ENCODE measurements at places on chromosomes 7 and 10. TPM values are rescaled to one million over a fixed set of nuclear protein-coding genes. Genes with fewer than 3 reads are reported as not detected.

DNA sequence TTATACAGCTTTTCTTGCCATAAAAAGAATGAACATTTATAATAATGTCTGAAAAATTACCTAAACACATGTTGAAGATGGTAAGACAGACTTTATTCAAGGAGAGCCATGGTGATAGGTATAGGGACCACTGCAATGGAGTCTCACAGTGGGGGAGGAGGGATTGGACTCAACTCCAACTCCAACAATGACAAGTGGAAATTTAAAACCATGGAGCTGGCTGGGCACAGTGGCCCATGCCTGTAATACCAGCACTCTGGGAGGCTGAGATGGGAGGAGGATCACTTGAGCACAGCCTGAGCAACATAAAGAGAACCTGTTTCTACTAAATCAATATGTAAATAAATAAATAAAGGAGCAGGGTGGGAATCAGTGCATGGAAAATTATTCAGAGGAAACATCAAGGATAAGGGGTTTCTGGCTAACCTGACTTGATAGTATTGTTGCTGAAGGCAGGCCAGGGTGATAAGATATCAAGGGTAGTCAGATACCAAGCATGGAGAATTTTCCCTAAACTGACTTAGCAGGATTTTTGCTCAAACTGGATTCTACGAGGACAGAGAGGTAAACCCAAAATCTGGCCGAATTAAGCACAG lies 19.5 kb upstream of the MICU1 start:
- H3K27ac ChIP-seq = no peak overlapping the region
- H3K4me1 ChIP-seq = peaks cover 2% of the 10 kb centered on the region
- H3K27me3 ChIP-seq = no peaks in the 10 kb centered on the region
- no peak for DNase-seq
- no peak overlapping the region for H3K4me3 ChIP-seq

Gene ABCB1
- total RNA-seq = 0.15 TPM

- H3K4me1 ChIP-seq = no peaks in the 10 kb centered on the region
- DNase-seq = no peak
- no peaks in the 10 kb centered on the region for H3K36me3 ChIP-seq
- no peaks in the 10 kb centered on the region for H3K27me3 ChIP-seq
- no peak overlapping the region for H3K4me3 ChIP-seq
- H3K27ac ChIP-seq = no peak overlapping the region
Observed at GRCh38 chr7:98569691-98570337, 47.3 kb upstream of the NPTX2 start.

GRCh38 chr7:27151931-27152815 lies at the start of gene HOXA3:
Gene HOXA3, minus strand, starts transcription at chr7:27152583. Its CDS starts 41,943 bp downstream, at chr7:27110640.
- H3K27ac ChIP-seq = no peak within 1 kb of the TSS
- no peaks in the 10 kb centered on the region for H3K4me1 ChIP-seq
- H3K36me3 ChIP-seq = no peaks in the 10 kb centered on the region
- peak within 1 kb of the TSS; percentile 66 for H3K4me3 ChIP-seq
- no peak for DNase-seq

- no peaks in the 10 kb centered on the region for H3K4me1 ChIP-seq
- H3K4me3 ChIP-seq = no peak overlapping the region
- DNase-seq = no peak
- H3K36me3 ChIP-seq = no peaks in the 10 kb centered on the region
Observed at GRCh38 chr7:96952974-96953391, 52.4 kb upstream of the DLX6 start.

DNA sequence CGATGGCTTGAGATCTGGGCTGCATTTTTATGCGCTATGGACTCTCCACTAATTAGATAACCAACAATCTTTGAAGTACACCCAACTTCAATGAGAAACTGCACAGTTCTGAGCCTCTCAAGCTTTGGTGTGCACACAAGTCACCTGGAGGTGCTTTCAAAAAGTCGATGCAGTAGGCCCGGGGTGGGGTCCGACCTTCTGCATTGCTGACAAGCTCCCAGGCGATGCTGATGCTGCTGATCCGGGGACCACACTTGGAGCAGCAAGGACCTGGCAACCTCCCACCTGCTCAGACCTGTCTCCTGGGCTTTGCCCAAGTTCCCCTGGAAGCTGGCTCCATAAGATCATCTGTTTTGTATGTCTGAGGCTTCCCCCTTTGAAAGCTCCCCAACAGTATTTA lies 10.7 kb downstream of the KIAA1549 start:
- no peak overlapping the region for H3K4me3 ChIP-seq
- H3K27ac ChIP-seq = no peak overlapping the region
- no peaks in the 10 kb centered on the region for H3K27me3 ChIP-seq
- no peak for DNase-seq
- peaks cover 4% of the 10 kb centered on the region for H3K36me3 ChIP-seq

Gene ATP6V1F
- total RNA-seq = 117 TPM

- no peaks in the 10 kb centered on the region for H3K36me3 ChIP-seq
- no peaks in the 10 kb centered on the region for H3K4me1 ChIP-seq
- no peak overlapping the region for H3K4me3 ChIP-seq
- H3K27ac ChIP-seq = no peak overlapping the region
- no peaks in the 10 kb centered on the region for H3K27me3 ChIP-seq
Observed at GRCh38 chr10:80870282-80870681, 332.6 kb downstream of the SH2D4B start.

GRCh38 chr10:12063483-12063818 lies 5.3 kb upstream of the DHTKD1 start:
- no peaks in the 10 kb centered on the region for H3K4me1 ChIP-seq
- no peak for DNase-seq
- no peaks in the 10 kb centered on the region for H3K36me3 ChIP-seq
- no peak overlapping the region for H3K27ac ChIP-seq
- no peak overlapping the region for H3K4me3 ChIP-seq
- H3K27me3 ChIP-seq = no peaks in the 10 kb centered on the region

GRCh38 chr10:6648894-6649720 lies 69.0 kb upstream of the PRKCQ start:
- no peaks in the 10 kb centered on the region for H3K27me3 ChIP-seq
- H3K4me1 ChIP-seq = peaks cover 5% of the 10 kb centered on the region
- no peak for DNase-seq
- no peaks in the 10 kb centered on the region for H3K36me3 ChIP-seq
- no peak overlapping the region for H3K27ac ChIP-seq

DNA sequence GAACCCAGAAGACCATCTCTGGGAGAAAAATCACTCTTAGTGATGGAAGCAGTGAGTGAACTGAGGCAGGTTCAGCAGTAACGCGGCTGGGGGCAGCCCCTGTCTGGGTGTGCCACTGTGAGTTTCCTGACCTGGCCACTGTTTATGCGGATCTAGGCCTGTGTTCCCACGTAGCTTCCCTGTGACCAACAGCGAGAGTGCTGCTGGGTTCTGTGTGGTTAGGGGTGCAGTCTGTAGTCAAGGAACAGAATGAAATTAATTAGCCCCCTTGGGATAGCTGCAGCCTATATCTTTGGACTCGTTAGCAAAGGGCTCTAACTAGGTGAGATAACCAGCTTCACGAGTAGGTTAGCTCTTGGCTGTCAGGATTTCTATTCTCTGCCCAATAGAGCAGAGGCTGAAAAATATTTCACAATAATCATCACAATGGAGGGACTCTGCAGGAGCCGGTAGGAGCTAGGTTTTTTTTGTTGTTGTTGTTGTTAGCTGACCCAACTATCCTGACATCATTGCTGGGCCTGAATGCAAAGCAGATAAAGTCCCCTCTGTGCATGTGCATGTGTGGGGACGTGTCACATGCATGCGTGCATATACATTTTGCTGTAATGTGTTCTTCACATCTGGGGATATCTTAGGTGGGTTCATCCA lies 164.9 kb downstream of the TMEM178B start:
- no peak overlapping the region for H3K4me3 ChIP-seq
- no peaks in the 10 kb centered on the region for H3K36me3 ChIP-seq
- no peak for DNase-seq
- no peak overlapping the region for H3K27ac ChIP-seq
- no peaks in the 10 kb centered on the region for H3K27me3 ChIP-seq
- peaks cover 4% of the 10 kb centered on the region for H3K4me1 ChIP-seq

DNA sequence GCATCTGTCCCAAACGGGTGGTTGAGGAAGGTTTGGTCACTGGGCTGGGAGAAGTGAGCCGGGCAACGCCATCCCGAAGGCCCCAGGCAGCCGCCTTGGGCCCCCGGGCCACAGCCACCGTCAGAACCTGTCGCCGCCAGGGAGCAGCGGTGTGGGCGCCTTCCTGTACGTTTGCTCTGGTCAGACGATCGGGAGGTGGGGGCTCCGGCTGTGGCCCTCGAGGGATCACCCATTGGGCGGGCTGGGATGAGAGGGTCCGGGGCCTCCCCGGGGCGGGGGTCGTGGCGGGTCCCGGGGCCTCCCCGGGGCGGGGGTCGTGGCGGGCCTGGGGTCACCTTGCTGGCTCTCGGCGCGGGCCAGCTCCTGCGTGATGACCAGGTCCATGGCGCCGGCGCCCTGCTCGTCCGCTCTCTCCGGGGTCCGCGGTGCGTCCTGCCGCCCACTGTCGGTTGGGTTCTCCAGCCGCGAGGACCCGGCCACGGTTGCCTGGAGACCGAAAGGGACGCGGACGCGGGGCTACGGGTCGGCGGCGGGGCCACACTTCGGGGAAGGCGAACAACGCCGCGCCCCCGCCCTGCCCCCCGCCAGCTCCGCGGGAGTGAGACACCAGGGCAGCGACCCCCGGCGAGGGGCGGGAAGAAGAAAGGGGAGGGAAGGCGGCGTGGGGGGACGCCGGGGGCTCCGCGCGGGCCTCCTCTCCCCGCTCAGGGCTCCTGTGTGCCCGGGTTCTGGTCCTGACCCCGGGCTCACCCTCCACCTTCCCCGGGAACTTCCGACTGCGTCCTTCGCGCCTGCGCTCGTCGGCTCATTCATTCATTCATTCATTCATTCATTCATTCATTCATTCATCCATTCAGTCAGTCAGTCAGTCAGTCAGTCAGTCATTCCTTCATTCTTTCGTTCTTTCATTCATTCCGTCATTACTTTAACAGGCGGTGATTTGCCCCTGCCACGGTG lies at the start of gene CFAP46:
Gene CFAP46 (minus strand): TSS at position 470 of the 957 bp plus-strand sequence. CDS start 86 bp downstream, at position 384.
- H3K27me3 ChIP-seq = no peaks in the 10 kb centered on the region
- no peak within 1 kb of the TSS for H3K27ac ChIP-seq
- peak within 1 kb of the TSS; percentile 86 for H3K4me3 ChIP-seq
- no peaks in the 10 kb centered on the region for H3K36me3 ChIP-seq

GRCh38 chr10:48514255-48514654 lies 90.6 kb downstream of the ARHGAP22 start:
- H3K27me3 ChIP-seq = no peaks in the 10 kb centered on the region
- no peak for DNase-seq
- no peak overlapping the region for H3K27ac ChIP-seq
- no peak overlapping the region for H3K4me3 ChIP-seq
- peaks cover 5% of the 10 kb centered on the region for H3K36me3 ChIP-seq
- no peaks in the 10 kb centered on the region for H3K4me1 ChIP-seq

DNA sequence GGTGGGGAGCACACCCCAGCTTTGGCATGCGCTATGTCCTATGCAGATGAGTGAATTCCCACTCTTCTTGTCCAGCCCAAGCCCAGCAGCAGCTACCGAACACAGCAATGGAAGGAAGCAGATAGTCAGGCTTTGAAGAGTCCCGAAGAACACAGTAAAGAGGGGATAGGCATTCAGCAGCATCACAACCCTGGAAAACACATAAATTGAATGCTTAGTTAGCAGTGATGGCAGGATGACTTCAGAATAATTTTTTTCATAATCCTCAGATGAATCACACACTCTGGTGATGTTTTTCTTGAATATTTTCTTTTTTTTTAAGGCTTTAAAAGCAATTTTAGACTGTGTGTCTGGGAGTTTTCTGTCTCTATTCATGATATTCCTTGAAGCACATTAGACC lies 95.8 kb downstream of the CFAP58 start:
- H3K4me1 ChIP-seq = peaks cover 3% of the 10 kb centered on the region
- H3K4me3 ChIP-seq = no peak overlapping the region
- H3K36me3 ChIP-seq = no peaks in the 10 kb centered on the region
- no peak overlapping the region for H3K27ac ChIP-seq
- no peaks in the 10 kb centered on the region for H3K27me3 ChIP-seq

GRCh38 chr10:80498833-80499741 lies 38.6 kb upstream of the SH2D4B start:
- peaks cover 3% of the 10 kb centered on the region for H3K4me1 ChIP-seq
- no peaks in the 10 kb centered on the region for H3K27me3 ChIP-seq
- H3K4me3 ChIP-seq = no peak overlapping the region
- peaks cover 10% of the 10 kb centered on the region for H3K36me3 ChIP-seq
- H3K27ac ChIP-seq = no peak overlapping the region
- peak; percentile 51 for DNase-seq

DNA sequence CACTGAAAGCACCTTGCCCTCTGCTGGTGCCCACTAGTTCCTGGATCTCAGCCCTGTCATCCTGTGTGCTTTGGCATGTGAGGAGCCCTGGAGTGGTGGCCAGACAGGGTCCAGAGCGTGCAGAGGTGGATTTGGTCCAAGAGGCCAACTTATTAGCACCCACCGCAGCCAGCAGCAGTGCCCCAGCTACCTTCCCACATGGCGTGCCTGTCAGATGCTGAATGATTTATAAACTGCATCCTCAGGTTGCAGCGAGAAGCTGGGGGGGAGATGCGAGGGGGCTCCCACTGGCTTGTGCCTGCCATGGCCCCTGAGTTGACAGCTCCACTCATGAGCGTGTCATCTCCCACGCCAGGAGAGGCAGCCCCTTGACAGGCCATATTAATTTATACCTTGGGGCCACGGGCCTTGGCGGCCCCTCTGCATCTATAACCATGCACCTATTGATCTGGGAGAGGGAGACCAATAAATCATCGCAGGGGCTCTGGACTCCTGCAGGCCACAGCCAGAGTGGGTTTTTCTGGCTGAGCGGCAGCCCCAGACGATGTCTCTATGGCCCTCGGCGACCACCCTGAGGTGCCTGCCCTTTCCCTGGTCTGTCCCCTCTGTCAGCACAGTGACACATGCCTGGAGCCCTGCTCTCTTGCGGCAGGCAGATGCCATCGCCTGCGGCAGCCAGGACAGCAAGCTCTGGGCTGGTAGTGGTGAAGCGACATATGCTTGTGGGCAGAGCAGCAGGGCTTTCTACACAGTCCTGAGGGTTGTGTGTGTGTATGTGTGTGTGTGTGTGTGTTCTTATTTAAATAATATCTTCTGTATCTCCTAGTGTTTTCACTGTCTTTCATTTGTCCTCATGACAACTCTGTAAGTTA lies 120.8 kb downstream of the CDH23 start:
- no peak for DNase-seq
- no peaks in the 10 kb centered on the region for H3K36me3 ChIP-seq
- no peaks in the 10 kb centered on the region for H3K27me3 ChIP-seq
- H3K4me1 ChIP-seq = no peaks in the 10 kb centered on the region
- no peak overlapping the region for H3K4me3 ChIP-seq

DNA sequence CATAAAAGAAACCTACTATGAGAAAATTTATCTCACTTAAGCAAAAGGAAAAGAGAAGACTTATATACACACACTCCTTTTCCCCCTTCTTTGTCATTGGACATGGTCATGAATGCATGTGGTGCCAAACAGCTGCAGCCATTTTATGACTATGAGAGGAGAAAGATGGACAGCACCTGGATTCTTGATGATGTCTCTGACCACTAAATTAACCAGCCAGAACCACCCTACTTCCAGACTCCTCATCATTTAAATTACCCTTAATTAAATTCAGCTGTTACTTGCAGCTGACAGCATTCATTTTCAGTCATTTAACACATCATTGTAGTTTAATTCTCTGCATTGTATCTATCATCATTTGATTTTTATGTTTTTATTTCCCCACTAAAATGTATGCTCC lies 379.0 kb upstream of the HPS1 start:
- DNase-seq = no peak
- H3K4me3 ChIP-seq = no peak overlapping the region
- no peaks in the 10 kb centered on the region for H3K4me1 ChIP-seq
- H3K36me3 ChIP-seq = no peaks in the 10 kb centered on the region
- H3K27ac ChIP-seq = no peak overlapping the region
- H3K27me3 ChIP-seq = no peaks in the 10 kb centered on the region

- H3K27ac ChIP-seq = no peak overlapping the region
- no peaks in the 10 kb centered on the region for H3K36me3 ChIP-seq
- peaks cover 20% of the 10 kb centered on the region for H3K27me3 ChIP-seq
- DNase-seq = no peak
- peak overlapping the region; percentile 95 for H3K4me3 ChIP-seq
- no peaks in the 10 kb centered on the region for H3K4me1 ChIP-seq
Observed at GRCh38 chr7:139777133-139777891, 486 bp downstream of the HIPK2 start.

Gene IRF5
- total RNA-seq = 0.74 TPM
